Activated T-helper 1 cell treated with anti-CD3 and anti-CD28 coated beads, Interleukin-12 subunit alpha, Interleukin-12 subunit beta, Interleukin-2, Interleukin-4 antibody, amounts not matched to agents 30 ng/mL and 10 ng/mL and 1 ng/mL, durations not matched to agents 14 hours and 24 hours and 36 hours (primary cell): ENCODE measurements at places on chromosomes 16 and 17. TPM values are rescaled to one million over a fixed set of nuclear protein-coding genes. Genes with fewer than 3 reads are reported as not detected.
A peak's percentile ranks its signal among the peaks of the same experiment; 100 is the strongest.

DNA sequence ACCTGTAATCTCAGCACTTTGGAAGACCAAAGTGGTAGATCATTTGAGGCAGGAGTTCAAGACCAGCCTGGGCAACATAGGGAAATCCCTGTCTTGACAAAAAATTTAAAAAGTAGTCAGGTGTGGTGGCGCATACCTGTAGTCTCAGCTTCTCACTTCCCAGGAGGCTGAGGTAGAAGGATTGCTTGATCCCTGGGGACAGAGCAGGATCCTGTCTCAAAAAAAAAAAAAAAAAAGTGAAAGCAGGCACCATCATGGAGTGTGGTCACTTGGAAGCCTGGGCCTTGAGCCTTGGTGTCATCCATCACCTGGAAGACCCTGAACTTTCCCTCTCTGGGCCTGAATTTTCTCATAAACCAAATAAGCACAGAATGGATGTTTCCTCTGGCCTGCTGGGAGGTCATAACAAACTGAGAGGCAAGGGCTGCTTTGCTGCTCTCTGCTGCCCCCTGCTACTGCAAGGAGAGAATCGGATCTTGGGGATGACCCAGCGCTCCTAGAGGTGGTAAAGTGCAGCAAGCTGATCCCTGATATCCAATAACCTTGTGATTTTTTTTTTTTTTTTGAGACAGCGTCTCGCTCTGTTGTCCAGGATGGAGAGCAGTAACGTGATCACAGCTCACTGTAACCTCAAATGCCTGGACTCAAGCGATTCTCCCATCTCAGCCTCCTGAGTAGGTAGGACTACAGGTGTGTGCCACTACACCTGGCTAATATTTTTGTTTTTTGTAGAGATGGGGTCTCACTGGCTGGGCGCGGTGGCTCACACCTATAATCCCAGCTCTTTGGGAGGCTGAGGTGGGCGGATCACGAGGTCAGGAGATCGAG lies 75.9 kb upstream of the RNU2-1 start:
- H3K27ac ChIP-seq, result no peak overlapping the region
- H3K4me1 ChIP-seq, result peaks cover 6% of the 10 kb centered on the region
- no peak overlapping the region for H3K4me3 ChIP-seq
- H3K27me3 ChIP-seq, result peaks cover 2% of the 10 kb centered on the region
- no peak for DNase-seq

Gene MYH3
- total RNA-seq, result 6.5 and 7.3 TPM in 2 replicates

GRCh38 chr17:35879773-35880654 lies at the start of gene CCL5:
TSS of gene CCL5 (minus strand) at chr17:35880360.
- H3K27me3 ChIP-seq, result no peaks in the 10 kb centered on the region
- H3K4me1 ChIP-seq, result peaks cover 57% of the 10 kb centered on the region
- H3K36me3 ChIP-seq, result peaks cover 18% of the 10 kb centered on the region
- H3K4me3 ChIP-seq, result peak within 1 kb of the TSS; percentile 86
- peak within 1 kb of the TSS; percentile 99 for H3K27ac ChIP-seq
- peak; percentile 66 for DNase-seq

DNA sequence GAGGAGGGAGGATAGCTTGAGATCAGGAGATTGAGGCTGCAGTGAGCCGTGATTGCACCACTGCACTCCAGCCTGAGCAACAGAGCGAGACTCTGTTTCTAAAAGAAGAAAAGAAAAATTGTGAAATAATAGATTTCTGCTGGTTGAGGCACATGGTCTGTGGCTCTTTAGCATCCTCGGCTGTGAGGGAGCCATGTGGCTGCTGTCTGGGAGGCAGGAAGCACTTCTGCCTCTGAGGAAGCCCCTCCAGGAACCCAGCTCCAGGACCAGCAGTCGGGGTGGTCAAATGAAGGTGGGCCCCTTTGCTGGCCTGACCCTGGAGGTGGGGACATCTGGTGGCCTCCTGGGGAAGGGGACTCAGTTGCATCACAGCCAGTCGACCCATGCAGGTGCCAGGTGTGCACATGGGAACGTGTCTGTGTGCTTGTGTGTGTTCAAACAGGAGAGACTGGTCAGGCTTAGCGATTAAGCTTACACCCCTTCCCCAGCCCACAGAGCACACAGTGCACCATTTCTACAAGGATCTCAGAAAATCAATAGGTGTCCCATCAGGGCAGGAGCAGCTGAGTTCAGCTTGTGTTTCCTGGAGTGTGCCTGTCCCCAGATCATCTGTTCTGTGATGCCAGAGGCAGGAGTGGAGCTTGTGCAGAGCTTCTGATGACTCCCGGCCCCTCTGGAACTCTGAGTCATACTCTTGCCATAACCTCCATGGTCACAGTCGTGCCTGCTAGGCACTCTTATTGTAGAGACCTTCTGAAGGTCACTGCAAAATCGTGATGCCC lies 24.3 kb upstream of the MGAT5B start:
- peaks cover 22% of the 10 kb centered on the region for H3K4me1 ChIP-seq
- peaks cover 58% of the 10 kb centered on the region for H3K27me3 ChIP-seq
- peaks cover 2% of the 10 kb centered on the region for H3K36me3 ChIP-seq
- DNase-seq, result no peak

- H3K4me3 ChIP-seq, result no peak overlapping the region
- no peak for DNase-seq
- no peaks in the 10 kb centered on the region for H3K27me3 ChIP-seq
- peaks cover 3% of the 10 kb centered on the region for H3K36me3 ChIP-seq
Observed at GRCh38 chr17:8836821-8837562, 30.5 kb downstream of the PIK3R6 start.

- peak overlapping the region; percentile 44 for H3K27ac ChIP-seq
- H3K36me3 ChIP-seq, result peaks cover 27% of the 10 kb centered on the region
- H3K4me3 ChIP-seq, result peak overlapping the region; percentile 91
- H3K27me3 ChIP-seq, result peaks cover 2% of the 10 kb centered on the region
- no peak for DNase-seq
Observed at GRCh38 chr17:50865868-50866260, 290 bp downstream of the TOB1 start.

Gene UNK
- 26.0 and 26.9 TPM in 2 replicates for total RNA-seq

Gene ABCC6
- total RNA-seq, result not detected in 2 replicates

DNA sequence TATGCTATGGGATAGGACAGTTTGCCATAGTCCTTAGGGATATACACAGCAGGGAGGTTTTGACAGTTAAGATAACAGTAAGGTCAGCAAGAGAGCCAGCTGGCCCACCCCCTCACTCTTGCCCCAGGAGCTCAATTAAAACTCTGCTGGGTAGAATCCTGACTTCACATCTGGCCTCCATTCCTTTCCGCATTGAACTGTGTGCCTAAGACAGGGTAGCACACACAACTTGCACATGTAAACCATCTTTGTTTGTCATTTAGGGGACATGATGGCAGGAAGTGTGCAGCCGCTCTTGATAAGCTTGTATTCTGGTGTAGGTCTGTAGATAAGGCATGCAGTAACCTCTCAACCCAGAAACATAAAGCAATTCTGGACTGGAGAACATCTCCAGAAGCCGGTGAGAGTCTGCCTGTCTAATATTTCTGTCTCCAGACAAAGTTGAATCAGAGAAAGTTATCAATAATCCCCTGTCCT lies 5.2 kb downstream of the MINK1 start:
- peaks cover 73% of the 10 kb centered on the region for H3K4me1 ChIP-seq
- H3K36me3 ChIP-seq, result peaks cover 12% of the 10 kb centered on the region
- no peak for DNase-seq

- H3K27ac ChIP-seq, result no peak overlapping the region
- no peaks in the 10 kb centered on the region for H3K4me1 ChIP-seq
- no peak overlapping the region for H3K4me3 ChIP-seq
- peaks cover 2% of the 10 kb centered on the region for H3K27me3 ChIP-seq
Observed at GRCh38 chr16:87032554-87032953, 284.6 kb downstream of the C16orf95 start.

Gene ZNF423
- total RNA-seq, result not detected in 2 replicates

DNA sequence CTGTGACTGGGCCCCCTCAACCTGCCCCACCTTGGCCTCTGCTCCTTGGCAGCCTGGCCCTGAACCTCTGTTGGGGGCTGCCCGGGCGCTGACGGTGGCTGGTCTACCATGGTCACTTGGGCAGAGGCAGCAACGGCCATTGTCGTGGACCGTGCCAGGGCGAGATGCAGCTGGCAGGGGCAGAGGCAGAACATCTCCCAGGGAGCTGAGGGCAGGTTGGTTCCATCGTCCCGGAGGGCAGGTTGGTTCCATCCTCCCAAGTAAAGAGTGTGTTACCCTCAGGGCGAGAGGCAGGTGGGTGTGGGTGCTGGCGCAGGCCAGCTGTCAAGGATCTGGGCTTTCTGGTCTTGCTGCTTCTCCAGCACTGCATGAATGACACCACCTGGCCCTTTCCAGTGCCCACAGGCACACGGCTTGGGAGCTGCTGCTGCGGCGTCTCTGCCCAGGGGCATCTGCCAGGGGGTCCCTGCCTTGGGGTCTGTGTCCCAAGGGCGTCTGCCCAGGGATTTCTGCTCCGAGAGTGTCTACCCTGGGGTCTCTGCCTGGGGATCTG lies 12.0 kb downstream of the ACSF3 start:
- H3K4me3 ChIP-seq, result no peak overlapping the region
- H3K36me3 ChIP-seq, result peaks cover 52% of the 10 kb centered on the region
- peaks cover 2% of the 10 kb centered on the region for H3K27me3 ChIP-seq
- H3K4me1 ChIP-seq, result peaks cover 11% of the 10 kb centered on the region
- no peak overlapping the region for H3K27ac ChIP-seq

- H3K4me1 ChIP-seq, result peaks cover 26% of the 10 kb centered on the region
- peaks cover 19% of the 10 kb centered on the region for H3K27me3 ChIP-seq
- no peak for DNase-seq
- no peaks in the 10 kb centered on the region for H3K36me3 ChIP-seq
Observed at GRCh38 chr17:50177983-50178834, 12.4 kb downstream of the SGCA start.

- DNase-seq, result no peak
- no peak overlapping the region for H3K4me3 ChIP-seq
- H3K27me3 ChIP-seq, result peaks cover 6% of the 10 kb centered on the region
- H3K4me1 ChIP-seq, result no peaks in the 10 kb centered on the region
- no peak overlapping the region for H3K27ac ChIP-seq
Observed at GRCh38 chr16:74756203-74756602, 18.4 kb downstream of the FA2H start.

Gene ACSM2B
- total RNA-seq, result not detected in 2 replicates
